PC-9 (cell line): ENCODE measurements at places on chromosomes 1 and 21. TPM values are rescaled to one million over a fixed set of nuclear protein-coding genes. Genes with fewer than 3 reads are reported as not detected.
A peak's percentile ranks its signal among the peaks of the same experiment; 100 is the strongest.

DNA sequence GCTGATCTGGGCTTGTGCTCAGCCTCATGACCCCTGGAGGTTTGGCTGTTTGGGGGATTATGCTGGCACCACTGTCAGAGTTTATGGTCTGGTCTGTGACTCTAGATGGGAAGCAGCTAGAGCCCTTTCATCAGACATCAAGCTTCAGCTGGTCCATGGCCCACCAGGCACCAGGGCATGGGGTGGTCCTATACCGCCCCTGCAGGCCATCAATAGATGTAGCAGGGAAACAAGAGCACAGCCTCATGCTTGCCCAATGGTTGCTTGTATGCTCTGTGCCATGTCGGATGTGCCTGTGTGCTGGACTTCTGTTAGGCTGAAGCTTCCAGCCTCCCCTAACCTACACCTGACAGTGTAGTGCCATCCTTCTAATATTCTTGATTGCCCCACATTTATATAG is 71.1 kb upstream of the CD34 start:
- no peaks in the 10 kb centered on the region for H3K4me1 ChIP-seq
- peaks cover 31% of the 10 kb centered on the region for H3K27me3 ChIP-seq
- no peak overlapping the region for H3K27ac ChIP-seq
- no peak overlapping the region for H3K4me3 ChIP-seq

GRCh38 chr21:42199868-42200463 is 19.0 kb upstream of the ABCG1 start:
- H3K27me3 ChIP-seq: no peaks in the 10 kb centered on the region
- H3K4me3 ChIP-seq: no peak overlapping the region; the same call in 1 of the 2 replicates
- no peaks in the 10 kb centered on the region for H3K36me3 ChIP-seq
- no peak for DNase-seq
- H3K4me1 ChIP-seq: peaks cover 37% of the 10 kb centered on the region
- H3K27ac ChIP-seq: peak overlapping the region; percentile 82

- H3K4me3 ChIP-seq: no peak overlapping the region
- 0 out of 2 replicates have a peak overlapping the region, but pooled peaks have one; percentile 13 for H3K27ac ChIP-seq
- DNase-seq: no peak
- H3K4me1 ChIP-seq: no peaks in the 10 kb centered on the region
Observed at GRCh38 chr1:93143136-93143535, 37.1 kb downstream of the TMED5 start.

Gene NPPB
- total RNA-seq: not detected in 2 replicates

DNA sequence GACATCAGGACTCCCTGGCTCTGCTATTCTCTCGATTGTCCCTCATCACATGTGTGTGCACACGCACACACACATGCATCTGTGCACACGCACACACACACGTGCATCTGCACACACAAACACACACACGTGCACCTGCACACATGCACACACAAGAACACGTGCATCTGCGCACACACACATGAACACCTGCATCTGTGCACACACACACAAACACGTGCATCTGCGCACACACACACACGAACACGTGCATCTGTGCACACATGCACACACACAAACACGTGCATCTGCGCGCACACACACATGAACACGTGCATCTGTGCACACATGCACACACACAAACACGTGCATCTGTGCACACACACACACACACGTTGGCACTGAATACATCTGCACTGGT is 14.7 kb downstream of the S100A7A start:
- H3K27ac ChIP-seq: no peak overlapping the region
- H3K4me3 ChIP-seq: no peak overlapping the region
- DNase-seq: no peak
- H3K27me3 ChIP-seq: peaks cover 63% of the 10 kb centered on the region
- no peaks in the 10 kb centered on the region for H3K4me1 ChIP-seq

Gene CSF3R
- not detected in 2 replicates for total RNA-seq

GRCh38 chr1:217627431-217627830 is 3.5 kb downstream of the GPATCH2 start:
- no peaks in the 10 kb centered on the region for H3K36me3 ChIP-seq
- H3K27me3 ChIP-seq: no peaks in the 10 kb centered on the region
- H3K4me3 ChIP-seq: no peak overlapping the region
- DNase-seq: no peak

DNA sequence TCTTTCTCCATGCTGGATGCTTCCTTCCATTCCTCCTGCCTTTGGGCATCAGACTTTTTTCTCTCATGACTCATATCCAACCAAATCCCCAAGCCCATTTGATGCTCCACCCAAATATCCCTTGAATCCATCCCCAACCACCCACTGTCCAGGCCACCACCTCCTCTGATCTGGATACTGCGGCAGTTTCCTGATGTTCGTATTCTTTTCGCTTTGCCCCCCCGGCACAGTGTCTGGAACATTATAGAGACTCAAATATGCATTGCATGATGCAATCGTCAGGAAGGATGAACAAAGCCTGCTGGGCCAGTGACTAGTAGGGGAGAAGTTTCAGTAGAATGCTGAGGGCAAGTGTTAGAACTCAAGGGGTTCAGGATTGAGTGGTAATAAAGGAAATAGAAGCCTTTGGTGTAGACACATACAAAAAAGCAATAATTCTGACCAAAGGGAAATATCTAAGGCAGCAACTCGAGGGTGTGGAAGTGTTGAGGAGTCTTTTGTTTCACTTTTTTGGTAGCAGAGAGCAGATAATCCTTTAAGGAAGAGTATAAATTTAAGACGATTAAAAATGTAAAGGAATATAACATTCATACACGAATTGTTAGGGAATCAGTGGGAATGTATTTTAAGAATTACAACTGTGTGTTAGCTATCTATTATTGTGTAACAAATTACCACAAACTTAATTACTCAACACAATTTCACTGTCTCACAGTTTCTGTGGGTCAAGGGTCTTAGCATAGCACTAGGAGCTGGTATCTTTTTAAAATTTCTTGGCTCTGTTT is 7.5 kb downstream of the S100A11 start:
- H3K27ac ChIP-seq: peak overlapping the region; percentile 97
- H3K4me3 ChIP-seq: peak overlapping the region; percentile 20; the same call in 1 of the 2 replicates
- H3K4me1 ChIP-seq: peaks cover 86% of the 10 kb centered on the region

DNA sequence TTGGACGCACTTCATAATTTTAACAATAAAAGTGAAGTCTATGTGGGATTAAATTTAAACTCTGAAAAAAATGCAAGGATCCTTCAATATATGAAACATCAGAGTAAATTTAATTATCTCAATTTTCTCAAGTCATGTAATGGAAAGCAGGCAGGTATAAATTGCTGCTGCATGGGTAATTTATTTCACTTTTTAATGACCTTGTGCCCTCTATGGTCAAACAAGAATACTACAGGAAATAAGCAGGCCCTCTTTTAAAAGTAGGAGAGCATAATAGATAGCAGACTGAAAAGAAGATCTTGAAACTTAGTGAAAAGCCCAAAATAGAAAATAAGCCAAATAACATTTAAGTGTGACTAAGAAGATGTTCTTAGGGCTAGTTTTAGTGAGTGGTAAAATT is 22.9 kb downstream of the BCAS2 start:
- no peak overlapping the region for H3K27ac ChIP-seq
- H3K36me3 ChIP-seq: no peaks in the 10 kb centered on the region
- H3K27me3 ChIP-seq: no peaks in the 10 kb centered on the region
- no peak for DNase-seq
- H3K4me3 ChIP-seq: no peak overlapping the region

Gene TNN
- total RNA-seq: not detected in 2 replicates

Gene RHD
- total RNA-seq: not detected in 2 replicates

DNA sequence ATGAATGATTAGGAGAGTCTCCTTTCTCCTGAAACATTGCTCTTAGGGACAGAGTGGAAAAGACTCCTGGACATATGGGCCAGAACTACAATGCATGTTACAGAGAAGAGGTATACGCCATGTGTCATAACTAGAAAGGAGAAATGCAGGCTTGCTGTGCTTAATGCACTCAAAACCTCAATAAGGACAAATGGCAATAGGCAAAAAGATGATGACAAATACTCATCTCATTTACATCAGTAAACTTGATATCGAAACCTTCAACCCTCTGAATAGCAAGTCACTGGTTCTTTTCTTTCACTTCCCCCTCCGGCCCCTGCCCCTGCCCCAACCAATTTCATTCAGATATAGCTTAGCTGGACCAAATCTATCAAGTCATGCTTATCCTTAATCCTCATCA is 1.9 kb upstream of the GPR88 start:
- H3K27ac ChIP-seq: no peak overlapping the region
- no peak overlapping the region for H3K4me3 ChIP-seq

DNA sequence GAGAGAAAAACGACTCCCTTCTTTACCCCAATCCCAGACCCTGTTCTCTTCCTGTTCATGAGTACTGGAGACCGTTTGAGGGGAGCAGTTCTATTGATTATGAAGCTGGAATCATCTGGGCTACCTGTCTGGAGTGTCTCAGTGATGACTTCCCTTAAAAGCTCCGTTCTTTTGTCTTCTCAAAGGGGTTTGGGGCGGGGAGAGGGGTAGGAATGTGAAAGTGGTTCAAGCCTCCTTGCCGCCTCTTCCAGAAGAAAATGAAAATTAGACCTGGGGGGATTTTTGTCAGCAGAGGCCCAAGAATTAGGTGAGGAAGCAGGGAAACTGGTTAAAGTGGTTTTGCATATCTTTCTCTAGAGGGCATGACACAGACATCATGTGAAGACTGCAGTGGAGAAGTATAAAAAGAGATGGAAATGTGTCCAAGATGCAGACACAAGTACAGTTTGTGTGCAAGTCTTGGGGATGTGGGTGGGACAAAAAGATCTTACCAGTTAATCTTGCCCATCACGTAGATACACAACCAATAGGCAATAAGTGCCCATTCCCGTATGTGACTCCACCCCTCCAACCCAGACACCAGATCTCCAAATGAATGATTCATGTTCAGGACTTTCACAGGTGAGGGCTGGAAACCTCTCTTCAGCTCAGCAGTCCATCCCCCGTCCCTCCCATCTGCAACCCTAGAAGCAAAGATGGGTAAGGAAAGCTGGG is 470 bp upstream of the MTMR11 start:
- peak overlapping the region; percentile 95 for H3K27ac ChIP-seq
- H3K4me3 ChIP-seq: peak overlapping the region; percentile 81
- peaks cover 40% of the 10 kb centered on the region for H3K4me1 ChIP-seq
- H3K36me3 ChIP-seq: peaks cover under 1% of the 10 kb centered on the region; the same call in 1 of the 2 replicates

- 0 out of 2 replicates have a peak, but pooled peaks cover 12% of the 10 kb centered on the region for H3K4me1 ChIP-seq
- DNase-seq: no peak
- no peaks in the 10 kb centered on the region for H3K27me3 ChIP-seq
- H3K36me3 ChIP-seq: no peaks in the 10 kb centered on the region
Observed at GRCh38 chr1:153777648-153778047, 2.4 kb downstream of the SLC27A3 start.

Gene RIPPLY3
- total RNA-seq: 0.17 TPM in 1 of 2 replicates, not detected in the other

DNA sequence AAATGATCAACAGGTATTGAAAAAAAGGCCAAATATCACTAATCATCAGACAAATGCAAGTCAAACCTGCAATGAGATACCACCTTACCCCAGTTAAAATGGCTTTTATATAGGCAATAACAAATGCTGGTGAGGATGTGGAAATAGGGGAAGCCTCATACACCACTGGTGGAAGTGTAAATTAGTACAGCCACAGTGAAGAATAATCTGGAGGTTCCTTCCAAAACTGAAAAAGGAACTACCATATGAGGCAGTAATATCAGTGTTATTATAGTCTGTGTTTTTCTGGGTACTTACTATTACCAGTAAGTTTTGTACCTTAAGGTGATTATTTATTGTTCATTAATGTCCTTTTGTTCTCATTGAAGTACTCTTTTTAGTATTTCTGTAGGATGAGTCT is 201.3 kb downstream of the MRPL39 start:
- H3K4me3 ChIP-seq: no peak overlapping the region
- no peaks in the 10 kb centered on the region for H3K27me3 ChIP-seq
- no peaks in the 10 kb centered on the region for H3K4me1 ChIP-seq
- no peaks in the 10 kb centered on the region for H3K36me3 ChIP-seq
- H3K27ac ChIP-seq: no peak overlapping the region

Gene C1orf94
- total RNA-seq: not detected in 2 replicates

DNA sequence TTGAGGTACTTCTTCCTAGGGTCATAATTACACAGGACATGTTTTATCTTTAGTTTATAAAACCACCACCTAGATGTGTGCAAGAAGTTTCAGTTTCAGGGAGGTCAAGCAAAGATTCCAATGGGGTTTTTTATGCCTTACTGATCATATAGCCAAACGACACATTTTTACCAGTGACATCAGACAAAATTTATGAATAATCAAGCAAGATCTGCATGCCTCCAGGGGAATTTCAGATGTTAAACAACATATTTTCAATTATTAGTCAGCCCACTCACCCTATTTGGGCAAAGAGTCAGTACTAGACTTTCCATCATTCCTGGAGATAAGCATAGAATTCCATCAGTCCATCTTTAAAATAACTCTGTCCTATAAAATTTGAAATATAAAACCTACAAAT is 867.4 kb downstream of the KCNT2 start:
- no peaks in the 10 kb centered on the region for H3K27me3 ChIP-seq
- DNase-seq: no peak
- H3K4me1 ChIP-seq: no peaks in the 10 kb centered on the region
- no peaks in the 10 kb centered on the region for H3K36me3 ChIP-seq

DNA sequence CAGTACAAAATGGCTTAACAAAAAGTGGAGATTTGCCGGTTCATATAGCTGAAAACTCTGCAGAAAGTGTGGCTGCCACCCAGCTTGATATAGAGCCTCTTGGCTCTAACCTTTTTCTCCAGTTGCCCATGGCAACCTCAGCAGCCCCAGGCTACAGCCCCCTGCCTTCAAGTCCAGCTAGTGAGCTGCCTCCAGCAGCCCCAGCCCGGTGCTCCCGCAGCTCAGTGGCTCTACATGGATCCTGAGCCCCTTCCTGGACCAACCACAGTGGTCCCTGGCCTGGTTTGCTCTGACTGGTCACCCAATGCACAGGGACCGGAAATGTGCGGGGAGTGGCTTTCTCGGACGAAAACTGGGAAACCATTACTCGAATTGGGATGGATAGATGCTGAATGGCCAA is 13.3 kb upstream of the ATF3 start:
- H3K27me3 ChIP-seq: 0 out of 2 replicates have a peak, but pooled peaks cover 12% of the 10 kb centered on the region
- H3K4me3 ChIP-seq: no peak overlapping the region
- no peak for DNase-seq
- H3K4me1 ChIP-seq: peaks cover 23% of the 10 kb centered on the region
- H3K36me3 ChIP-seq: no peaks in the 10 kb centered on the region
- H3K27ac ChIP-seq: peak overlapping the region; percentile 84

GRCh38 chr1:229344139-229344538 is 1.3 kb upstream of the CCSAP start:
- H3K27ac ChIP-seq: no peak overlapping the region
- DNase-seq: no peak
- peak overlapping the region; percentile 90; the same call in 1 of the 2 replicates for H3K4me3 ChIP-seq
- H3K4me1 ChIP-seq: peaks cover 16% of the 10 kb centered on the region; the same call in 1 of the 2 replicates
- H3K27me3 ChIP-seq: peaks cover 25% of the 10 kb centered on the region; the same call in 1 of the 2 replicates

DNA sequence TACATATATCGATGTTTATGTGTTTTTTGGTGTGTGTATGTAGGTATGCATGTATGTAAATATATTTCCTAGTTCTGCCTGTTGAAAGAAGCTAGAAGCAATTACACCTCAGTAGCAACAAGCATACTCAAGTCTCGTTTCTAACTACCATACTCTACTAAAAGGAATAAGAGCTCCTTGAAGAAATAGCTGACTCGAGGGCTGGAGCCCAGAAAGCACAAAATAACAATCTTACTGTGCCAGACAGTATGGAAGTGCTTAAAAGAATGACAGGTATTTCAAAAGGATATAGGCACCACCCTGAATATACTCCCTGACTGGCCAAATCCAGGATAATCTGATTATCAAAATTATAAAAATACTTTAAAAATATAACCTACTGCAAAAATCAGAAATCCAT is 23.2 kb downstream of the FUBP1 start:
- no peaks in the 10 kb centered on the region for H3K4me1 ChIP-seq
- no peak for DNase-seq
- H3K27ac ChIP-seq: no peak overlapping the region
- H3K4me3 ChIP-seq: no peak overlapping the region

Gene AMY1A
- total RNA-seq: not detected in 2 replicates

Gene MSH4
- total RNA-seq: 0.35 and 0.50 TPM in 2 replicates

Gene PCSK9
- total RNA-seq: 60.7 and 133 TPM in 2 replicates

GRCh38 chr1:104467590-104467989 is 717.9 kb downstream of the AMY1C start:
- no peaks in the 10 kb centered on the region for H3K4me1 ChIP-seq
- H3K27ac ChIP-seq: no peak overlapping the region
- no peak for DNase-seq
- H3K4me3 ChIP-seq: no peak overlapping the region
- no peaks in the 10 kb centered on the region for H3K27me3 ChIP-seq
